ENCODE measurements at places on chromosomes 7 and 10. TPM values are rescaled to one million over a fixed set of nuclear protein-coding genes. Genes with fewer than 3 reads are reported as not detected.

- H3K27me3 ChIP-seq = no peaks in the 10 kb centered on the region
- H3K36me3 ChIP-seq = no peaks in the 10 kb centered on the region
- H3K4me3 ChIP-seq = peak overlapping the region; percentile 86
- no peaks in the 10 kb centered on the region for H3K4me1 ChIP-seq
These were observed 931 bp downstream of the PAPSS2 start for GRCh38 chr10:87660484-87661133.

DNA sequence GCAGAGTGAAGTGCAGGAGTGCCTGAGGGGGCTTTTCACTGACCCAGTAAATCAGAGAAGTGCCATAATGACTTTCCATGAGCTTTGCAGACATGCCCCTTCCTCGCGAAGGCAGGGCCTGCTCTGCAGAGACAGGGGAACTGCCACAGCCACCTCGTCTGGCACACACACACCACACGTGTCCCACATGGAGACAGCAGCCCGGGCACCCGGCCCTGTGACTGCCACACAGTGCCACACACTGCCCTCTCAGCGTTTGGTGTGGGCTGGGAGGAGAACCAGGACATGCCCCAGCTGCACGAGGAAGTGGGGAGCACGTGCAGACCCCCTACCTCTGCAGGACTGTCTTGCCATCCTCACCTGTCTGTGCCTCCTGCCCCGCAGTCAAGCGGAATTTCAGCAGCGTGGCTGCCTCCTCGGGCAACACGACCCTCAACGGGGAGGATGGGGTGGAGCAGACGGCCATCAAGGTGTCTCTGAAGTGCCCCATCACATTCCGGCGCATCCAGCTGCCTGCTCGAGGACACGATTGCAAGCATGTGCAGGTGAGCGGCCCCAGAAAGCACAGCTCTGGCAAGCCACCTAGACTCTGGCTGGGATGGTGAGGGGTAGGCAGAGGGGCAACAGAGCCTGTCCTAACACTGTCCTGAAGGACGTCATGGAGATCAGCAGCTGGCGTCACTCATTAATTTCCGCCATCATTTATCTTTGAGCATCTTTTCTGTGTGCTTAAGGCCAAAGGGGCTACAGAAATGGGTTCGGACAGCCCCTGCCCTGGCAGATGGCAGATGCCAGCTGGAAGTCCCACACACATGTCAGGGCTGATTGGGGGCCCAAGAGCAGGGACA lies 43.4 kb upstream of the PPIF start:
- H3K27ac ChIP-seq = no peak overlapping the region
- no peaks in the 10 kb centered on the region for H3K27me3 ChIP-seq
- no peak overlapping the region for H3K4me3 ChIP-seq
- no peak for DNase-seq
- H3K36me3 ChIP-seq = peaks cover 25% of the 10 kb centered on the region

- no peak overlapping the region for H3K27ac ChIP-seq
- no peak overlapping the region for H3K4me3 ChIP-seq
- H3K4me1 ChIP-seq = no peaks in the 10 kb centered on the region
- no peak for DNase-seq
- peaks cover 24% of the 10 kb centered on the region for H3K27me3 ChIP-seq
These were observed 2.3 kb upstream of the CTTNBP2 start for GRCh38 chr7:117875566-117875965.

- no peaks in the 10 kb centered on the region for H3K36me3 ChIP-seq
- H3K4me3 ChIP-seq = no peak overlapping the region
- no peak overlapping the region for H3K27ac ChIP-seq
- no peaks in the 10 kb centered on the region for H3K27me3 ChIP-seq
- DNase-seq = no peak
These were observed 21.8 kb downstream of the SGMS1 start for GRCh38 chr10:50601974-50602373.

DNA sequence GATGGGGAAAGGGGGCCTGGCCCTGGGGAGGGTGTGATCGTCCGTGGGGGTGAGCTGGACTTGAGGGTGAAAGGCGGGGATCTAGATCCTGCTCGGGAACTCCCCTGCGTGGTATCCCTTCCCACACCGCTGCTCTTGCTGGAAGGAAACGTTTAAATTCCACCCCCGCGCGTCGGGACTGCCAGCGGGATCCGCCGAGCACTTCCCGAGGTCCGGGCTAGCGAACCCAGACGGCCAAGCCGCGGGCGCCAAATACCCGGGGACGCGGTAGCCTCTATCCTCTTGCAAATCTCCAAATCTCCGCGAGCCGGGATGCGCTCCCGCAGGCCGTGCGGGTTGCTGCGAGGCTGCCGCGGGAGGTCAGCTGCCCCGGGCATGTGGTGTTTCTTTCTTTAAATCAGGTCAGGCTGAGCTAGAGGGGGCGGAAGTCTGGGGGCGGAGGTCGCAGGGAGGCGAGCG lies 904 bp downstream of the NPTX2 start:
- H3K4me3 ChIP-seq = no peak overlapping the region
- no peaks in the 10 kb centered on the region for H3K4me1 ChIP-seq
- peaks cover 34% of the 10 kb centered on the region for H3K27me3 ChIP-seq
- no peak for DNase-seq
- H3K27ac ChIP-seq = no peak overlapping the region

SPDYE8 gene
- total RNA-seq = not detected
